EH (cell line): ENCODE measurements at places on chromosomes 6 and 20.

DNA sequence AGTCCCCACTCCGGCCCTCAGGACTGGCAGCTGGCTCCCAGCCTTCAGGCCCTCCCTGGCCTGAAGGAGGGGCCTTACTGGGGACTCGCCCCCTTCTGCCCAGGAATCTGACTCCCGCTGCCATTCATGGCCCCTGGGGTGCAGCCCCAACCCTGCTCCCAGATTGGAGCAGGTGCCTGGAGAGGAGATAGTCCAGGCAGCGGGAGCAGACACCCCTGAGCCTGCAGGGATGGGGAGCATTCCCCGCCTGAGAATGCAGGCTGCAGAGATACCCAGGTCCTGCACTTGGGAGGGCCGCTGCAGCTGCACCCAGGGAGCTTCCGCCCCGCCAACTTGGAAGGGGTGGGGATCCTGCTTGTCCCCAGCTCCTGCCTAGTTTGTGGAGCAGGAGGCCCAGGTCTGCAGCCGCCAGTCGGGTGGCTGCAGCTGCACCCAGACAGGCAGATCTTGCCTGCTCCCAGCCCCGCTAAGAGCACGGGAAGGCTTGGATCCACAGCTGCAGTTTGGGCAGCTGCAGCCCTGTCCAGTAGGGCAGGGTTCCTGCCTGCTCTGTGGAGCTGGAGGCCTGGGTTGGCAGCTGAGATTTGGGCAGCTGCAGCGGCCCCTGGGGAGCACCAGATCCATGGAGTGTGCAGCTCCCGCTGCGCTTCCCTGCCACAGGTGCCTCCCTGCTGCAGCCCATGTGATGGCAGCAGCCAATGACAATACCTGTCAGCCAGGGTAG lies 5.2 kb downstream of the GTSF1L start:
- no peak for DNase-seq

DNA sequence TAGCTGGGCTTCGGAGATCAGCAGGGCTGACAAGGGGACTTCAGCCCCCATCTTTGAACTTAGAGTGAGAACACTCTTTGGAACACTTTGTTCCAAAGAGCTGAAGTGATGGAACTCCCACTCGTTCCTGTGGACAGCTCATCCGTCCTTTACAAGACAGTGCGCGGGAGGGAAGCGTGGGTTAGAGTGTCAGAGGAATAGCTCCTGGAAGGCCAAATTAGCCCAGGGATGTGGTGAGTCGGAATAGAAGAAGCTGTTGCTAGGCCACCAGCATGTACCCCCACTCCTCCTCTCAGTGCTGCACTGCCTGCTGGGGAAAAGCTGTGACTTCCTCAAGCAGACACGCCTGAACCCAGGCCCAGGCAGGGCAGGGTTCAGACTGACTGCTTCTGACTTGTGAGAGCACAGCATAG lies 1.7 kb downstream of the SDCBP2 start:
- DNase-seq, result peak; percentile 61

DNA sequence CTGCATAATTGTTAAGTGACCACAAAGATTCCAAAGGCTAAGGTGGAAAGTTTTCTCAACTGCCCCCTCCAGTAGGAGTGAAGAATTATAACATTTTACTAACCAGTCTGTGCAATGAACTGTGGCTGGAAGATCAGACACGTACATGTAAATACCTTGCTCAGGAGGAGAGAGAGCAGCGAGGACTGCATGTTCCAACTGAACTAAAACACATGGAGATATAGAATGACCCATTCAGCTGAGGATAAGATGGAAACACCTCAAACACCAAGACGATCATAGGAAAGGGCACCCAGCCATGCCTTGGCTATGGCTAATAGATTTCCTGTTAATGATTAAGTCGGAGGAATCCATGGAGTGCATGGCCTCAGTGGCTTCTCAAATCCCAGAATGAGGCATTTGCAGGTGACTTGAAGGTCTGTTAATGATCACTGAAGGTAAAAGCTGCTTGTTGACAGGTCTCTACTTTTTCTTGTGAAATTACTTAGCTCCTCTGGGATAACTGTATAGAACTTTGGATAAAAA lies 875.6 kb downstream of the TFAP2A start:
- DNase-seq, result no peak

DNA sequence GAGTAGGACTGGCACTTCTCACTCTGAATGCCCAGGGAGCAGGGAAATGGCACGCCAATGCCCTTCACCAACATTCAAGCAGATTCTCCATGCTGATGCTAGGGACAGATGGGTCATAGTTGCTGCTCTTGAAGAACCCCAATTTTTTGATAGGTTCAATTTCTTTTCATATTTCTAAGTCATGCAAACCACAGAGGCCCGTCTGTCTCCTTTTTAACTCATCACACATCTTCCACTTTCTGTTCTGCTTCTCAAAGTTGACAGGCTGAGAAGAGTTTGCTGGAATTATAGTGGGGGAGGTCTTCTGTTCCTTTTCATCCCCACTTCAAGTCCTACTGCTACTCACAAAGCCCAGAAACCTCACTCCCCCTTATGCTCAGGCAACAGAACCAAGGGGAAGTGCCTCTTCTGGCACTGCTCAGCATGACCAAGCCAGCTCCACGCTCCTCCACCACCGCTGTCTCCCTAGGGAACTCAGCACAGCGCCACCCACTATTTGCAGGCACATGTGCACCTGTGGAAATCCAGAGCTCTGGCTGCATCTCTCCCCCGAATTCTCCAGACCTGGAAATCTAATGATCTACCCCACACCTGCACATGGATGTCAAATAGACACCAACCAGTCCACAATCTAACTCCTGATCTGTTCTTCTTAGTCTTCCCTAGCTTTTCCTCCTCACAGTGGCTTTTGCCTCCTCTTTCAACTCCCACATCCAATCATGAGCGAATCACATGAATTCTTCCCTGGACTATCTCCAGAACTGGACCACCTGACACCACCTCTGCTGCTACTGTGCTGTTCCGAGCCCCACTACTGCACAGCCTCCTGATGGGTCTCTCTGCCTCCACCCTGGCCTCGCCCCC lies 10.7 kb downstream of the ZBTB24 start:
- no peak for DNase-seq

GRCh38 chr6:12969966-12970365 lies 253.4 kb downstream of the PHACTR1 start:
- DNase-seq, result peak; percentile 66
